ENCODE measurements at places on chromosomes 4 and X. TPM values are rescaled to one million over a fixed set of nuclear protein-coding genes. Genes with fewer than 3 reads are reported as not detected.

DNA sequence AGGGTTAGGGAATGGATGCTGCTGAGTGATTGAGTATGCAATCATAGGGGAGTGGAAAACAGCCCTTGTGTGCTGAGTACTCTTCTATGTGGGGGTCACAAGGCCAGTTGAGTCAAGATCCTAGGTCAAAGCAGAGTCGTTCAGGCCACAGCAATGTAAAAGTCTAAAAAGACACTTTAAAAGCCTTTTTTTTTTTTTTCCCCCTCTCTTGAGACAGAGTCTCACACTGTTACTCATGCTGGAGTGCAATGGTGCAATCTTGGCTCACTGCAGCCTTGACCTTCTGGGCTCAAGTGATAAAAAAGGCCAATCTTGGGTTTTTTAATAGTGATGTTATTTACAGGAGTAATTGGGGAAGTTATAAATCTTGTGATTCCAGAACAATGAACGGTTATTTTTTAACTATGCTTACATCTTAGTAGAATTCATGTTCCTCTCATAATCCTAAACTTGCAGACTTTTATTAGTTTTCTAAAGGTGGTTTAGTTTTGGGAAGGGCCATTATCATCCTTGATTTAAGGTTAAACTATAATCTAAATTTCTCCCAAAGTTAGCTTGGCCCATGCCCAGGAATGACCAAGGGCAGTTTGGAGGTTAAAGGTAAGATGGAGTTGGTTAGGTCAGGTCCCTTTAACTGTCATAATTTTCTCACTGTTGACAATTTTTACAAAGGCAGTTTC, 82.2 kb upstream of the BMP2K start:
- peak; percentile 40 for DNase-seq

KLHL34 gene
- 4.2 TPM for total RNA-seq

PDE6B gene
- 1.1 TPM for total RNA-seq

PPP2R3B gene
- total RNA-seq, result 154 TPM

TMPRSS11A gene
- not detected for total RNA-seq

KDR gene
- total RNA-seq, result 21.2 TPM

All from Right ventricle myocardium superior (tissue), 1 donor.